ENCODE measurements at places on chromosomes 3 and 15. TPM values are rescaled to one million over a fixed set of nuclear protein-coding genes. Genes with fewer than 3 reads are reported as not detected.

Gene ANKRD34C
- not detected for total RNA-seq

Gene AGBL1
- total RNA-seq: not detected

Gene MFN1
- total RNA-seq: 41.8 TPM

GRCh38 chr15:94263341-94264273 is 32.2 kb downstream of the MCTP2 start:
- DNase-seq: peak; percentile 27

DNA sequence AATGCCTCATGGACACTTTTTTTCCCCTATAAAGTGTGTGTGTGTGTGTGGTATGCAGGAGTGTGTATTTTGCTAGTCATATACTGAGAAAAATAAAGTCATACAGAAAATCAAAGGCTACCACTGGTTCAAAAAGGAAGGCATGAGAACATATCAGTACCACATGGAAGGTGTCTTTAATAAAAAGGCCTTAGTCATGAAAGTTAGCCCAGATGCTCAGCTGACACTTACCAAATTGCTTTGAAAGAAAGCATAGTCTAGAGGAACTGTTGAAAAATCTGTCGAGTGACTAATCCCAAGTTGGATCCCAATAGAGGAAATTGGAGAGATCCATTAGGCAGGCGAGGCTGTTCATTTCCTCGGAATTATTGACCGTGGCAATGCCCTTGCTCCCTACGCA is 432.9 kb upstream of the CFAP20DC start:
- no peak for DNase-seq

GRCh38 chr3:24523215-24523614 is 28.6 kb upstream of the THRB start:
- no peak for DNase-seq

DNA sequence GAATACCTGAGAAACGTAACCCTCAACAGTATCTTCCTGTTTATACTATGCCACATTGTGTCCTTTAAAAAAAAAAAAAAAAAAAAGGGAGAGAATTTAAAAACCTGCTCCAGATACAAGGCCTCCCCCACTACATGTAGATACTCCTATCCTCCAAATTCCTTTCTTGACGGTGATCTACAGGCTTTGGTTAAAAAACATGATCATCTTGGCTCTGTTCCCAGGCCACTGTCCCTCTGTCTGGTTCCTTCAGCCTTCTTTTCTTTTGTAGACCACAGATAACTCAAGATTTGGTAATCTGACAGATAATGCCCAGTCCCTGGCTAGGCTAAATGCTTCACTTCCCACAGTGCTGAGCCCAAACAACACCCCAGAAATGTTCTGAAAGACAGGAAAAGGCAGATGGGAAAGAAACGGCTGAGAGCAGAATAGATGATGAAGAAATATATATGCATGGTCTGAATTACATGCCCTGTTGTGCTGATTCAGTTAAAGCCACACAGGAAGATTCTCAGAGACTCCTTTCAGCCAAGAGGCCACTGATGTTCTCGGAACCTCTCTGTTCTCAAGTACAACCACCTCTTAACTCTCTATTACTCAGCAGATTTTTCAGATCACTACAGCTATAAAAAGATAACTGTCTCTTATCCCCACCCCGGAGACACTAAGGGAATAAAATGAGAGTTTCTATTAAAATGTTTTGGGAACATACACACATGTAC is 48.3 kb downstream of the NPTN start:
- DNase-seq: no peak

- no peak for DNase-seq
Observed at GRCh38 chr3:66423791-66424190, 77.0 kb downstream of the LRIG1 start.
